Body of pancreas (tissue), 4 donors: ENCODE measurements at places on chromosomes 6 and 20. TPM values are rescaled to one million over a fixed set of nuclear protein-coding genes. Genes with fewer than 3 reads are reported as not detected.
A peak's percentile ranks its signal among the peaks of the same experiment; 100 is the strongest.

Gene PACSIN1
- not detected for total RNA-seq

Gene TFAP2D
- total RNA-seq: not detected

Gene ANKRD66
- not detected for total RNA-seq

Gene STX11
- total RNA-seq: 7.6 TPM

DNA sequence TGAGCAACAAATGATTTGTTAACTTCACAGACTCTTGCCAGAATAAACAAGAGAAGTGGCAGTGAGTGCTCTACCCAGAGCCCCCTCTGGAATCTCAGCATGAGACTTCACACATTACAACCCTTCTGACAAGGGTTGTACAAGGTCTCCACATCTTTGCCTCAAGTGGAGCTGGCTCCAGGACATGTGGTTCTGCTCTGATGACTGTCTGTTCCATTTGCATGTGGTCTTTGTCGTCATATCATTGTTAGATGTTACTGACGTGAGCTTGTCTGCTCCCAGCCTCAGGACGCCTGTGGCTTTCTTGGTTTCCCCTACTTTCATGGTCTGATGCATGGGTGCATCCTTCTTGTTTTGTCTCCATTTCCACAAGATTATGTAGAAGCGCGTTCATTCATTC is 115.0 kb downstream of the SLC24A3 start:
- no peak overlapping the region for H3K27ac ChIP-seq
- no peaks in the 10 kb centered on the region for H3K27me3 ChIP-seq
- H3K4me3 ChIP-seq: no peak overlapping the region
- no peaks in the 10 kb centered on the region for H3K4me1 ChIP-seq

- H3K27ac ChIP-seq: no peak overlapping the region
- no peak for DNase-seq
- no peaks in the 10 kb centered on the region for H3K36me3 ChIP-seq
- peaks cover 4% of the 10 kb centered on the region for H3K4me1 ChIP-seq
These were observed 200.5 kb upstream of the RREB1 start for GRCh38 chr6:6907286-6907685.

GRCh38 chr6:3318226-3318625 is 59.5 kb downstream of the PSMG4 start:
- no peaks in the 10 kb centered on the region for H3K27me3 ChIP-seq
- no peak overlapping the region for H3K27ac ChIP-seq
- H3K4me3 ChIP-seq: no peak overlapping the region

- no peak overlapping the region for H3K4me3 ChIP-seq
- peaks cover 8% of the 10 kb centered on the region for H3K4me1 ChIP-seq
- H3K27me3 ChIP-seq: no peaks in the 10 kb centered on the region
- H3K27ac ChIP-seq: no peak overlapping the region
These were observed 106.9 kb upstream of the MYL9 start for GRCh38 chr20:36434383-36434782.

GRCh38 chr20:13295637-13296036 is 74.6 kb downstream of the ISM1 start:
- H3K36me3 ChIP-seq: no peaks in the 10 kb centered on the region
- no peaks in the 10 kb centered on the region for H3K4me1 ChIP-seq
- no peak overlapping the region for H3K27ac ChIP-seq
- H3K27me3 ChIP-seq: no peaks in the 10 kb centered on the region
- H3K4me3 ChIP-seq: no peak overlapping the region

- no peak overlapping the region for H3K4me3 ChIP-seq
- H3K27me3 ChIP-seq: no peaks in the 10 kb centered on the region
- DNase-seq: no peak
- no peaks in the 10 kb centered on the region for H3K36me3 ChIP-seq
These were observed 1.5 kb upstream of the NUDT3 start for GRCh38 chr6:34393966-34394305.

DNA sequence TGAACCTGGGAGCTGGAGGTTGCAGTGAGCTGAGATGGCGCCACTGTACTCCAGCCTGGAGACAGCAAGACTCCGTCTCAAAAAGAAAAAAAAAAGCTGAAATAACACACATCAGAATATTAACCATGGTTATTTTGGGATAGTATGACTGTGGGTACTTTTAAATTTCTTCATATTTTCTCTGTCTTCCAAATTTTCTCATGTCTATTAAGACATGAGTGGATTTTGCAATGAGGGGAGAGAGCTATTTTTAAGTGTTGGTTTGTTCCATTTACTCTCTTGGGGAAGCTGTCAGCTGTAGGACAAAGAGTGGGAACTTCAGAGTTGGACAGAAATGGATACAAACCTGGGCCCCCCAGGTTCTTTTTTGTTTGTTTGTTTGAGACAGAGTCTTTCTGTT is 10.3 kb downstream of the ADISSP start:
- no peaks in the 10 kb centered on the region for H3K27me3 ChIP-seq
- H3K27ac ChIP-seq: no peak overlapping the region
- H3K36me3 ChIP-seq: no peaks in the 10 kb centered on the region
- H3K4me3 ChIP-seq: no peak overlapping the region
- DNase-seq: no peak
- H3K4me1 ChIP-seq: peaks cover 6% of the 10 kb centered on the region

- no peaks in the 10 kb centered on the region for H3K27me3 ChIP-seq
- H3K4me1 ChIP-seq: peaks cover 3% of the 10 kb centered on the region
- DNase-seq: no peak
- no peak overlapping the region for H3K27ac ChIP-seq
- no peak overlapping the region for H3K4me3 ChIP-seq
- H3K36me3 ChIP-seq: no peaks in the 10 kb centered on the region
These were observed 21.6 kb downstream of the TFAP2B start for GRCh38 chr6:50840112-50840810.

GRCh38 chr6:2751871-2752270 is 1.1 kb upstream of the MYLK4 start:
- H3K36me3 ChIP-seq: no peaks in the 10 kb centered on the region
- no peak for DNase-seq
- no peaks in the 10 kb centered on the region for H3K27me3 ChIP-seq

GRCh38 chr20:17456279-17456678 is 74.9 kb downstream of the BFSP1 start:
- H3K36me3 ChIP-seq: no peaks in the 10 kb centered on the region
- H3K27ac ChIP-seq: no peak overlapping the region
- H3K4me3 ChIP-seq: no peak overlapping the region
- no peaks in the 10 kb centered on the region for H3K27me3 ChIP-seq
- no peaks in the 10 kb centered on the region for H3K4me1 ChIP-seq

GRCh38 chr6:9039258-9039657 is 603.9 kb upstream of the SLC35B3 start:
- H3K4me3 ChIP-seq: no peak overlapping the region
- H3K4me1 ChIP-seq: no peaks in the 10 kb centered on the region
- DNase-seq: no peak
- H3K27me3 ChIP-seq: no peaks in the 10 kb centered on the region
- no peak overlapping the region for H3K27ac ChIP-seq

GRCh38 chr6:168216751-168217191 is 102.8 kb downstream of the DACT2 start:
- DNase-seq: no peak
- H3K27ac ChIP-seq: no peak overlapping the region
- H3K27me3 ChIP-seq: no peaks in the 10 kb centered on the region
- no peak overlapping the region for H3K4me3 ChIP-seq

DNA sequence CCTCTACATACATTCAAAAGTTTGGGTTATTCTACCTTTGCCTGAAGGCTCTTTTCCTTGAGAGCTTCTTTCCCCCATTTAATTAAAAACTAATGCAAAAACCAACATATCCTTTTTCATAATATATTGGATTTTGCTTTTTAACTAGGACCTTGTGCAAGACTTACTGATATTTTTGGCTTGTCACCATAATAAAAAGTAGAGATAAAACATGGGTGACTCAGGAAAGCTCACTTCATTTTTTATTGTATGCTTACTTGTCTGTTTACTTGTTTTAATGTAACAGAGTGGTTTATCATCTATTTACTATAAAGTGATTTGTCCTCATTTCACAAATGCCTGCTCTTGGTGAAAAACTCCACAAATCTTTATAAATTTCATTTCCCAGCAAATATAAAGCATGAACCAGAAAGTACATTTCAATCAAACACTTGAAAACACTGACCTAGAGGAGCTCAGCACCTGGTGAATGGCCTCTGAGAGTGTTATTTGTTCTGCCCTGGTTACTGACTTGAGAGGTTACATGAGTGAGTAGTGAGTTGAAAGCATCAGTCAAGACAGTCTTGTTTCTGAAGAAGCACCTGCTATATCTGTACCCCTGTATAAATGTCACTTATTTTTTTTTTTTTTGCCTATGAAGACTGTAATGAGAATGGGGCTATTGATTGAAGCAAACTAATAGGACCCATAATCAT is 20.8 kb downstream of the ADGRG6 start:
- no peaks in the 10 kb centered on the region for H3K4me1 ChIP-seq
- no peaks in the 10 kb centered on the region for H3K36me3 ChIP-seq
- H3K27me3 ChIP-seq: no peaks in the 10 kb centered on the region
- no peak for DNase-seq
- no peak overlapping the region for H3K27ac ChIP-seq
- no peak overlapping the region for H3K4me3 ChIP-seq

DNA sequence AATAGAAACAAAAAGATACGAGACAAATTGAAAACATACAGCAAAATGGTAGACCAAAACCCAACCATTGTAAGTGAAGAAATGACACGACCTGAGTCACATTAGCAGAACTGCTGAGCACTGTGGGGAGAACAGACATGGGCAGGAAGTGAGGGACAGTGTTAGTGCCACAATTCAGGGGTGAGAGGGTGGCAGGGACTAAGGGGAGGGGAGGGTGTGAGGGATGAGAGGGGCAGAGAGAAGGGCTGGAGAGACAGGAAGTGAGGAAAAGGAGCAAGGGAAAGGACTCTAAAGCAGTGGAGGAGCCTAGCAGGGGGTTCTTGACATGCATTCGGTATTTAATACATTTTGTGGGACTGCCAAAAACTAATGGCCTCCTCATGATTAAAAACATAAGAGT is 45.0 kb upstream of the TRIM26 start:
- no peak overlapping the region for H3K27ac ChIP-seq
- no peaks in the 10 kb centered on the region for H3K36me3 ChIP-seq
- H3K27me3 ChIP-seq: no peaks in the 10 kb centered on the region
- no peak for DNase-seq

- no peak for DNase-seq
- no peaks in the 10 kb centered on the region for H3K36me3 ChIP-seq
- no peaks in the 10 kb centered on the region for H3K27me3 ChIP-seq
These were observed 209.4 kb upstream of the JAG1 start for GRCh38 chr20:10883166-10883565.

- H3K4me3 ChIP-seq: no peak overlapping the region
- no peaks in the 10 kb centered on the region for H3K4me1 ChIP-seq
- no peaks in the 10 kb centered on the region for H3K27me3 ChIP-seq
- no peak overlapping the region for H3K27ac ChIP-seq
- DNase-seq: no peak
These were observed 7.6 kb upstream of the LKAAEAR1 start for GRCh38 chr20:64091770-64092169.

- H3K36me3 ChIP-seq: no peaks in the 10 kb centered on the region
- H3K4me3 ChIP-seq: no peak overlapping the region
- H3K27me3 ChIP-seq: no peaks in the 10 kb centered on the region
- DNase-seq: no peak
- no peak overlapping the region for H3K27ac ChIP-seq
These were observed 28.1 kb downstream of the RWDD2A start for GRCh38 chr6:83221276-83221675.

- no peaks in the 10 kb centered on the region for H3K27me3 ChIP-seq
- H3K4me3 ChIP-seq: no peak overlapping the region
- no peaks in the 10 kb centered on the region for H3K4me1 ChIP-seq
These were observed 299.9 kb upstream of the SUPT3H start for GRCh38 chr6:45677381-45678284.

GRCh38 chr6:2103765-2104523 is 141.5 kb downstream of the GMDS start:
- no peaks in the 10 kb centered on the region for H3K36me3 ChIP-seq
- DNase-seq: no peak
- peaks cover 18% of the 10 kb centered on the region for H3K4me1 ChIP-seq
- H3K4me3 ChIP-seq: no peak overlapping the region

- H3K4me3 ChIP-seq: no peak overlapping the region
- no peak overlapping the region for H3K27ac ChIP-seq
- no peak for DNase-seq
- no peaks in the 10 kb centered on the region for H3K27me3 ChIP-seq
These were observed 44.8 kb upstream of the IYD start for GRCh38 chr6:150324044-150324443.

- H3K27me3 ChIP-seq: no peaks in the 10 kb centered on the region
- no peaks in the 10 kb centered on the region for H3K36me3 ChIP-seq
- peaks cover 47% of the 10 kb centered on the region for H3K4me1 ChIP-seq
- no peak overlapping the region for H3K4me3 ChIP-seq
- no peak for DNase-seq
These were observed 1.5 kb downstream of the MAP7 start for GRCh38 chr6:136548582-136549299.

DNA sequence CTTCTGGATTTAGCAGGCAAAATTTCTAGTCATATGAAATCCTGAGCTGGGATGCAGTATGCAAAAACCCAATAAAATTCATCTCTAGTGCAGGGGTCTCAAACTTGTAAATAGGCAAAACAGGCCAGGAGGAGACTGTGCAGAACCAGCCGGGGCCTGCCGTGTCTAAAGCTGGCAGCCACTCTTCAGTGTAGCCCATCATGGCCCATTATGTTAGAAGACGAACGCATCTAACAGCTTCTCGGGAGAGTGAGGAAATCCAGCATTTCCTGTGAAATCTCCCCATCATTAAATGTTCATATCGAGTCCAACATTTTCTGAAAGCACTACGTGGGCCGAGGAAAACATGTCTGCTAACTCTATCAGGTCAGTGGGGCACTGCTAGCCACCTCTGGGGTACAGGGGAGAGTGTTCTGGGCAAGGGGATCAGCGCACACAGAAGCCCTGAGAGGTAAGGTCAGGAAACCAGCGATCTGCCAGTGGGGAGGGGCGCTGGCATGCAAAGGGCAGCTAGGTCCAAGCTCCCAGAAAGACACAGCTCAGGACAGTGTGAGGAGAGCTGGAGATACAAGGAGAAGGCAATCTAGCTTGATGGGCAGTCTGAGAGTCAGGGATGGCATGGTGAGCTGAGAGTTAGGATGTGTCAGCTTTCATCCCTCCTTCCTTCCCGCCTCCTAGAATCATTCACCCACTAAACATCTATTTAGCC is 144.2 kb downstream of the PREX1 start:
- peak overlapping the region; percentile 72 for H3K27ac ChIP-seq
- peaks cover 53% of the 10 kb centered on the region for H3K4me1 ChIP-seq
- no peaks in the 10 kb centered on the region for H3K27me3 ChIP-seq
- H3K4me3 ChIP-seq: no peak overlapping the region
- H3K36me3 ChIP-seq: no peaks in the 10 kb centered on the region
- no peak for DNase-seq

GRCh38 chr6:34349211-34349610 is 43.3 kb downstream of the NUDT3 start:
- no peak overlapping the region for H3K27ac ChIP-seq
- no peaks in the 10 kb centered on the region for H3K27me3 ChIP-seq
- no peak overlapping the region for H3K4me3 ChIP-seq
